ENCODE measurements at places on chromosomes 2 and 18.
A peak's percentile ranks its signal among the peaks of the same experiment; 100 is the strongest.

- no peak for DNase-seq
These were observed 99.1 kb downstream of the SLC25A12 start for GRCh38 chr2:171794918-171795317.

DNA sequence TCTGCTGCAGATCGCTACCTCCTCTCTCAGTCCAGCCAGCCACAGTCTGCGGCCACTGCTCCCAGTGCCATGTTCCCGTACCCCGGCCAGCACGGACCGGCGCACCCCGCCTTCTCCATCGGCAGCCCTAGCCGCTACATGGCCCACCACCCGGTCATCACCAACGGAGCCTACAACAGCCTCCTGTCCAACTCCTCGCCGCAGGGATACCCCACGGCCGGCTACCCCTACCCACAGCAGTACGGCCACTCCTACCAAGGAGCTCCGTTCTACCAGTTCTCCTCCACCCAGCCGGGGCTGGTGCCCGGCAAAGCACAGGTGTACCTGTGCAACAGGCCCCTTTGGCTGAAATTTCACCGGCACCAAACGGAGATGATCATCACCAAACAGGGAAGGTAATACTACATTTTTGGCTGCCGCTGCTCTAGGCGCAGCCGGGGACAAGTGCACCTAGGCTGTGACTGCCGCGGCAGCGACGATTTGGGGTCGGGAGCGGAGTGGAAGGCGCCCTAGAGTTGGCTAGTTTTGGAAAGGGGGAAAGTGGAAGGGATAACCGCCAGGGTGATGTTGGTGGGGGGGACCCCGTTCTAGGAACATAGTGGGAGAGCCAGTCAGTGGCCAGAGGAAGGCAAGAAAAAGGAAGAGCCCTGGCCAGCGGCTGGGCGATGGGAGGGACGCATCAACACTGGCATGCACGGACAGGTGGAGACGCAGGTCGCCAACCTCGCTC is 776 bp downstream of the TBR1 start:
- DNase-seq = no peak

GRCh38 chr18:70380915-70381896 is 92.4 kb downstream of the SOCS6 start:
- DNase-seq = no peak

DNA sequence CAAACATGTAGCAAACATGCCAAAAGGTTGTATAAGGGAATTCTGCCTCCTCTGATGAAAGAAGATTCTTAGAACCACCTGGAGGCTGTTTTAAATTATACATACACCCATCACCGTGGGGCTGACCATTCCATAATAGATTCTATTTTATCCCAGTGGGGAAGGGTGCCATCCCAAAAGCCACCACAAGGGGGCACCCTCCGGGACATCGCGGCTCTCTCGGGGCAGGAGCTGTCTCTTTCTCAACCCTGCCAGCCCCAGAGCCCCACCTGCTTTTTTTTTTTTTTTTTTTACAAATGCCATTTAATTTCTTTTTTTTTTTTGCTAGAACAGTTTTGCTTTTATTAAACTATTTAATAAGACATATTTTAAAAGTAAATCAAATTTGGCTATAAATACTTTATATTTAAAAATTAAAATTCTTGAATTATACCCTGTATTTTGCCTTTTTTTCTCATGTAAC is 8.6 kb upstream of the MTCL1 start:
- DNase-seq = peak; percentile 61

DNA sequence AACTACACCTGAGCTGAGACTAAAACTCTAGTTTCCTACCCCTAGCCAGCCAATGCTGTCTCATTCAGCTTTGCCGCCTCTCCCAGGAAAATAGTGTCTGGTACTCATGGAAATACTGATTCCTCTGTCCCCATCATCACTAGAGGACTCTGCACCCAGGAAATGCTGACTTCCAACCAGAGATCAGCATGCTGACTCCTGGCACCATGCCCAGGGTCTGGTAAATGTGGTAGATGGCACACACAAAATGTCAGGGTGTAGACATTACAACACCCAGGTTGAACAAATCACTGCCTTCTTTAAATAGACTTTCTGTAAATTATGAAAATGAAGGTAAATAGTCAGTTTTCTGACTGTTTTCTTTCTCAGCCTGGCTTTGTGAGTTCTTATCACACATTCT is 307.3 kb upstream of the CHAC2 start:
- no peak for DNase-seq

DNA sequence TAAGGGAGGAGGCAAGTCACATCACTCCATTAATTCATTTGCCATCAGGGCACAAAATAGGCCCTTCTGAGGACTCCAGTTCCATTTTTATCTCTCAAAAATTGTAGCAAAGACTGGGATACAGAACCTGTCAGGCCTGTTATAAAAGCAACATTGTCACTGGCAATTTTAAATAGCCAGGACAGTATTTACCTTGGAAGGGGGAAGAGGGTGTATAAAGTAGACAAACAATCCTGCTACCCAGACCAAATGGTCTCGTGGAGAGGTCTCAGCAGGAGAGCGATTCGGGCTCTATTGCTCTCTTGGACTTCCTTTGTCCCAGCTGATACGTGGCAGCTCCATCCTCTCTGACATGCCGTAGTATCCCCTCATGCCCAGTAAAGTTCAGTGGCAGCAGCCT is 740.3 kb upstream of the HS6ST1 start:
- DNase-seq = no peak

DNA sequence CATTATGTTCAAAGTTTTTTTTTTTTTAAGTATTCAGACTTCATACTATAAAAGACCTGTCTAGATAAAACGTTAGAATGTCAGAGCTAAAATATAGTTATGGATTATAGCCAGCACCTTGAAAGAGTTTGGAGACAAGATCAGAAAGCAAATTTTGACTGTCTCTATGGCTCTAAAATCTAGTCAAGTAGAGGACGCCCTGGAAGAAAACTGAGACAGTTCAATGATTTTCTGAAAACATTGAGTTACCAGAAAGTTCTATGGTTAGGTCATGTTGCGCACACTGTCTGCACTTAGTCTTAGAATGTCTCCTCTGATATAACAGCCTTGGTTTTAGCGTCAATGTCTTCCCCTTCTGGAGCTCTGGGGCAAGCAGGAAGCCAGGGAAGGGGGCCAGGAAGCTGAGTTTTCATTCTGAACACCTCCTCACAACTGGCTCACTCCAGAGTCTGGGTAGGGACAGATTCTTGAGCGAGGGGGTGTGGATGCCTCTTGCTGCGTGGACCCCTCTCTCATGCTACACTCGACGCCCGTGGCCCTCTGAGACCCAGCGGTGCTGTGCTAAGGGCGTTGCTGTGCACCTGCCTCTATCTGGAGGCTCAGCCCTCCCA is 99.5 kb downstream of the RNF144A start:
- DNase-seq = no peak

DNA sequence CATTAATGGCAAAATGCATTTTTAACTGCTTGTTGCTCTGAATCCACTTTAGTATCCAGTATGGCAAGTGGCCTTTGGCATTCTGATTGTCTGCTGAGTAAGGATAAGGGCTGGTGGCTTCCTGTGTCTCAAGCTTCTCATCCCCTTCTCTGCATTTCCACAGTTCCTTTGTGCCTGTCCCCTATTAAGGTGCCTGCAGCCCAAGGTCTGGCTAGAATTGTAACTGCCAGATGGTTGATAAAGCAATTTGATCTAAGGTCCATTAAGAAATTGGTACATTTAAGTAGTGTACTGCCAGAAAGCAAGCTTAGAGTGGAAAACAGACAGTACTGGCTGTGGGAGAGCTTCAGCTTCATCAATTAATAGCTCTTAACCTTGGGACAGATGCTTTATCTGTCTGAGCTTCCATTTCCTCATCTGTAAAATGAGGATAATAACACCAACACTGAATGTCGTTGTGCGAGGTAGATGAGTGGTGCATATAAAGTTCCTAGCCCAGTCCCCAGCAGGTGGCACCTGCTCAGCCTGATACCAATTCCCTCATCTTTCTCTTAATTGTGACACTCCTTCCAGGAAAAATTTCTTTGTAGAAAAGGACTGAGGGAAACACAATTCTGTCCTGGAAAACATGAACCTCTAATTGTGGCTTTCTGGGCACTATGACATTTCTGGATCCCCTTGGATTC is 570.6 kb upstream of the GCFC2 start:
- no peak for DNase-seq

- DNase-seq = no peak
These were observed 15.3 kb upstream of the LOXHD1 start for GRCh38 chr18:46672062-46672970.
